ENCODE measurements at places on chromosomes 5 and 9.

DNA sequence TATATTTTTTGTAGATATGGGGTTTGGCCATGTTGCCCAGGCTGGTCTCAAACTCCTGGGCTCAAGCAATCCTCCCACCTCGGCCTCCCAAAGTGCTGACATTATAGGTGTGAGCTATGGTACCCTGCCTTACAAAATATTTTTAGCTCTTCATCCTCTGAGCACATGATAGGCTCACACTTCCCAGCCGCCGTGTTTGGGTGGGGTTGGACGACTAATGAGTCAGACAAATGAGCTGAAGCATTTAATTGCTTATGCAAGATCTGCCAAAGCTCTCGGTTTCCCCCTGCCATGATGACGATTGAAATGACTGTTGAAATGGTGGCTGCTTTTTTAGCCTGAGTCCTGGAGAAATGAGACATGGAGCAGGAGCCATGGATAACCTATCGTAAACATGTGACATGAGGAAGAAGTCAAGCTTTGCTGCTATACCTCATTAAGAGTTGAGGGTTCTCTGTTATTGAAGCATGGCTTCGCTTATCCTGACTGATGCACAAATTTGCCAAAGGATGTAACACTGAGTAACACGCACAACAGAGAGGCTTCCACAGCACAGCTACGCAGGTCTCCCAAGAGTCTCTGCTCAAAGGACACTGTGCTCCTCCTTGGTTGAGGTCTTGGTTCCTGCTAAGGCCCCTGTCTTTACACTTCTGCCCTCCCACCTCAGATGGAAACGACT is 48.2 kb upstream of the GFPT2 start:
- no peak for DNase-seq

DNA sequence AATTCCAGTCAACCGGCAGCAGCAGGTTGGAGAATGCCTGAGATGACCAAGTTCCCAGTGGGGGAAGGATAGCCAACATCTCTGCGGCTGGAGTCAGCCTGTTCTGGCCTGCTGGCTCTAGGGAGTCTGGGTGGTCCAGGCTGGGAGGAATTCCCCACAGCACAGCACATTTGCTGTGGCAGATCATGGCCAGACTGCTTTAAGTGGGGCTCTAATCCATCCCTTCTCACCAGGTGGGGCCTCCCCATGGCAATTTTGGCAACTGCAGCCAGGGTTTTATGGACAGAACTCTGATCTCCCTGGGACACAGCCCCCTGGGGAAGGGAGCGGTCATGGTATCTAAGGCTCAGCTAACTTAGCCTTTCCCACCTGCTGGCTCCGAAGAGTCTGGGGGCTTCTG is 226.1 kb downstream of the DTWD2 start:
- DNase-seq: no peak

- no peak for DNase-seq
Measured at GRCh38 chr5:108650997-108651396, 96.7 kb upstream of the FER start.

GRCh38 chr9:134358662-134359319 is 32.5 kb downstream of the RXRA start:
- DNase-seq: no peak

DNA sequence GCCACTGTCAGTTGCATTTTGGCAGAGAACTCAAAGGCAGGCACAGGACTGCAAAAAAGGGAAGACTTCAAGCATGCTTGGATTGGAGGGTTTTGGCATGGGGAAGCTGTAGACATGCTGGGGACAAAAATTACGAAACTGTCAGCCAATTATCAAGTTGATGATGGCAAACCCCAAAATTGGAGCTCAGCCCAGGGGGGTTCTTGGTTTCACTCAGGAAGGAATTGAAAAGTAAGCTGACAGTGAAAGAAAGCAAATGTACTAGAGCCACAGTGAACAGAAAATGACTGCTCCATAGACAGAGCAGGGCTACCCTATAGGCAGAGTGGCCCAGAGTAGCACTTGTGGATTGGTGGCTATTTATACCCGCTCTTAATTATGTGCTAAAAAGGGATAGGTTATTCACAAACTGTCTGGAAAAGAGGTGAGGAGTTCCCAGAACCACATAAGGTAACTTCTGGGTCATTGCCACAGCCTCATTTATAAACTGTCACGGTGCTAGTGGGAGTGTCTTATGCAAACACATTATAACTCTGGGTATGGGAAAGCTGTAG is 14.6 kb upstream of the CFAP95 start:
- DNase-seq: no peak

DNA sequence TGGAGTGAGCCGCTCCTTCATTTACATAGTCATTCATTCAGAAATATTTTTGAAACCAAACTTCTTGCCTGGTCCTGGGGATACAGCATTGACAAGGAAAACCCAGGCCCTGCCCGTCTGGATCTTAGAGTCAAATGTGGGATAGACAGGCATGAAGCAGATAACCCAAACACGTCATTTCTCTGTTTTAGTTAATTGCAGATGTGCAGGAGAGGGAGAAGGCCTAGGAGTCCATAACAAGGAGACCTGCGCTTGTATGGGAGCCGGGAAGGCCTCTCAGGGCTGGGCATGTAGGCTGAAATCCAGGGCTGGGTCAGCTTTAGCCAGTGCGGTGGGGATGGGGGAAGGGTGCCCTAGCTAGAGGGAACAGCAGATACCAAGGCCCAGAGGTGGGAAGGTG is 43.3 kb downstream of the PRRX2 start:
- DNase-seq: no peak

DNA sequence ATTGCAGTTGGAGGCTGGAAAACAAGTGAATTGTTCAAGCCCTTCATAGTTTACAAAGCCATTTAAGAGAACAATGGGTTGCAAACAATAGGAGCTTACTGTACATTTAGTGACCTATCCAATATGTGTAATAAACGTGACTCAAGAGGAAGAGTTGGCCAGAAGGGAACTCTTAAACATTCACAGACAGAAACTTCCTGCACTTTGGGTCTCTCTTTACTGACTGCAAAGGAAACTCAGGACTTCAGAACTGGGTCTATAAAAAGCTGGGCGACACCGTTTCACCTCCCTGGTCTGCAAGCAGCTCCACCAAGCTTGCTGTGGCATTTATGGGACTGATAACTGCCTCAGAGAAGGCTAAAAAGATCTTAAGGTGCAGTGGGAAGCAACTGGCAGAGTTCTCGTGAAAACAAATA is 48.7 kb upstream of the SPATA31D4 start:
- DNase-seq: no peak

DNA sequence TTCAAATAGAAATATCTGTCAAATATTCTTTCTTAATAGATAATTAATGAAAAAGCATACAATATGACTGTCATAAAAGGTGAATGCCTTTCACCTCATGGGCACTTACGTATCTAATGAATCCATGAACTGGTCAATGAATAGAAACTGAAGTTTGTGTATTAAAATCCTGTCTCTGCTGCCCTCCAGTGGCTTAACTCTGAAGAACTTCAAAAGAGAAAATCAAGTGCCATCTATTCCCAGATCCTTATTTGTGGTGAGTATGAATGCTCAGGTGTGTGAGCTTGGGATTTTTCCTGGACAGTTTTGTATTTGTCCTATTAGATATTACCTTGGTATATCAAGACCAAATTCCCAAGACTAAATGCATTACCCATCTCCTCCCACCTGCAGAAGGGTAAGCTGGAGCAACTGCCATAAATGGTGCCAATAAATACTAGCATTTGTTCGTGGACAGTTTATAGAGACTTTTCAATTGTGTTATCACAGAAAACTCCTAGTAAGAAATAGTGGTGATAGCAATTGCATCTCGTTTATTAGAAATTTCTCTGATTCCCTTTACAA is 44.0 kb upstream of the SVEP1 start:
- DNase-seq: no peak

DNA sequence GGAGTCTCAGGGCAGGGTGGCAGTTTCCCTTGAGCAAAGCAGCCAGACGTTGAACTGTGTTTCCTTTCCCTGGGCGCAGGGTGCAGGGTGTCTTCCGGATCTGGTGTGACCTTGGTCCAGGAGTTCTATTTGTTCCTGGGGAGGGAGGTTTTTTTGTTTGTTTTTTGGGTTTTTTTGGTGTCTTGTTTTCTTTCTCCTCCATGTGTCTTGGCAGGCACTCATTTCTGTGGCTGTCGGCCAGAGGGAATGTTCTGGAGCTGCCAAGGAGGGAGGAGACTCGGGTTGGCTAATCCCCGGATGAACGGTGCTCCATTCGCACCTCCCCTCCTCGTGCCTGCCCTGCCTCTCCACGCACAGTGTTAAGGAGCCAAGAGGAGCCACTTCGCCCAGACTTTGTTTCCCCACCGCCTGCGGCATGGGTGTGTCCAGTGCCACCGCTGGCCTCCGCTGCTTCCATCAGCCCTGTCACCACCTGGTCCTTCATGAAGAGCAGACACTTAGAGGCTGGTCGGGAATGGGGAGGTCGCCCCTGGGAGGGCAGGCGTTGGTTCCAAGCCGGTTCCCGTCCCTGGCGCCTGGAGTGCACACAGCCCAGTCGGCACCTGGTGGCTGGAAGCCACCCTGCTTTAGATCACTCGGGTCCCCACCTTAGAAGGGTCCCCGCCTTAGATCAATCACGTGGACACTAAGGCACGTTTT is 3.5 kb upstream of the PHYHD1 start:
- peak; percentile 78 for DNase-seq

- DNase-seq: no peak
Measured at GRCh38 chr9:89792189-89793123, 187.6 kb downstream of the GADD45G start.

- DNase-seq: peak; percentile 38
Measured at GRCh38 chr9:99026271-99026955, 78.5 kb upstream of the TGFBR1 start.

- no peak for DNase-seq
Measured at GRCh38 chr5:171906066-171906570, 100.3 kb downstream of the FBXW11 start.

- no peak for DNase-seq
Measured at GRCh38 chr5:78719504-78720219, 71.1 kb upstream of the LHFPL2 start.

Data from ureter (tissue), 1 donor.